Activated CD4-positive, CD25-positive, alpha-beta regulatory T cell treated with anti-CD3 and anti-CD28 coated beads, Interleukin-2, amount 50 U/mL, for 72 hours (primary cell): ENCODE measurements at places on chromosomes 11 and 22.

- DNase-seq, result no peak
Observed at GRCh38 chr11:46455834-46456233, 64.3 kb upstream of the CHRM4 start.

- DNase-seq, result peak; percentile 67
Observed at GRCh38 chr11:48172818-48173609, 43.6 kb upstream of the OR4B1 start.

- no peak for DNase-seq
Observed at GRCh38 chr22:22721681-22722354, 77.4 kb downstream of the GGTLC2 start.

- DNase-seq, result no peak
Observed at GRCh38 chr22:43317239-43317638, 25.9 kb downstream of the SCUBE1 start.

GRCh38 chr11:66845143-66845875 is 2.1 kb downstream of the RCE1 start:
- no peak for DNase-seq

DNA sequence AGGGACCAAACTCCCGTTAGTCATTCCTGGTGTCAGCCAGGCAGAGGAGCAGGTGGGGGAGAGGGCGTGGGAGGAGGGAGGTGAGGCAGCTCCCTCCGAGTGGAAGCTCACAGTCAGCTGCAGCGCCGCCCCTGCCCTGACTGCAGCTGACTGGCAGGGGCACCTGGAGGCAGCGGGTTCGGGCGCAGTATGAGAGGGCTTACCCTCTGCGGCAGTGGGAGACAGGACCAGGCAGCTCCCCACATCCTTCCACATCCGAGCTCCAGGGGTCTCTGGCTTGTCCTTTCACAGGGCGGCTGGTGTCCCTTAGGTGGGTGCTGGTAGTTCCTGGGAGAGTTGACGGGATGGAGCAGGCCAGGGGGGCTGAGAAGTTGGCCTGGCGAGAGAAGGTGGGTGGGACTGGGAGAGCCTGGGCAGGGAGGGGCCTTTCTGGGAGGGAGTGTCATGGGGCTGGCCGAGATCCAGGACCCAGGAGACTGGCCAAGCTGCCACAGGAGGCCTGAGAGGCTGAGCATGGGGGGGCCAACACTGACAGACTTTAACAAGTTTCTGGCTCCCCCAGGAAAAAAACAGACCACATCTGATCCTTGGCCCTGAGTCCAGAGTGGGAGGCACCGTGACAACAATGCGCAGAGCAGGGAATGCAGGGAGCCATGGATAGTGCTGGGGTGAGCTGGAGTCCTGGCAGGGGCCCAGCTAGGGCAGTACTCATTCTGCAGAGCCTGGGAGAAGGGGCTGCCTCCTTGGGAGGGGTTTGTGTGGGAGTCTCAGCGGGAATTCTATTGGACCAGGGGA is 4.9 kb downstream of the ADORA2A start:
- DNase-seq, result no peak

GRCh38 chr11:67632175-67632981 is 2.6 kb upstream of the NUDT8 start:
- DNase-seq, result no peak

GRCh38 chr11:75969626-75970308 is 154.8 kb downstream of the UVRAG start:
- no peak for DNase-seq

GRCh38 chr22:50438305-50439275 is 36.2 kb downstream of the SBF1 start:
- no peak for DNase-seq

DNA sequence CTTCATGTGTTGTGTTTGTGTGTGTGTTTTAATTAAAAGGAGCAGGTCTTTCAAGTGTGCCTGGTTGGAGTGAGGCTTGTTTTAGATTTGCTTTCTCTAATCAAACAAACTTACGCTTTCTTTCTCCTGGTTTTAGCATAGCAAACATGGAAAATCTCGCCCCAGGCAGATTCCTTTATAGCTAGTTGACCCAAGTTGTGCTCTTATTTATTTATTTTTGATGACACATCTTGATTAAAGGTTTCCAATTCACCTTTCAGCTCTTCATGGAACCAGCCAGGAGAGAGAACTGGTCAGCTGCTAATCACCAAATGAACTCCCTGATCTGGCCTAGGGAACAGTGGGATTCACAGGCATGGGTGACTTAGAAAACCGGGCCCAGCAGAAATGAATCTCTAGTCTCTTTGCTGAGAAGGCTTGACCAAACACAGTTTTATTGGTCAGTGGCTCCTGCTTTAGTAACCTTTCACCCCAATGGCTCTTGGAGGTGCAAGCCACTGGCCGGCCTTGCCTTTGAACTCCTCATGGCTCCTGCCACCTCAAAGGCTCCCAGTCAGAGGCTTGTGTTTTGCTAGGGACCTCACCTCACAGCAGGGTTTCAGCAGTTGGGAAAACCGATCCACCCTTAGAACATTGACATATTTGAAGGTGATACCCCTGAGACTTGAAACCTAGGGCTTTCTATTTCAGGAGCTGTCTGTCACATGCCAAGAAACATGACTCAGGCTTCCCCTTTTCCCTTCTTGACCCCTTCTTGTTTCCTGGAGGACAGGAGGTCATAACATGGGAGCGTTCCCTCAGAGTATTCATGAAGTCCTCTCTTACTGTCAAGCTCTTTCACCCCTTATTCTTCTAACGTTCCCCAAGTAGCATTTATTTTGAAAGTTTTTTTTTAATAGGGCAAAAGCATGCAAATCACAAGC is 48.8 kb downstream of the EXT2 start:
- DNase-seq, result no peak

DNA sequence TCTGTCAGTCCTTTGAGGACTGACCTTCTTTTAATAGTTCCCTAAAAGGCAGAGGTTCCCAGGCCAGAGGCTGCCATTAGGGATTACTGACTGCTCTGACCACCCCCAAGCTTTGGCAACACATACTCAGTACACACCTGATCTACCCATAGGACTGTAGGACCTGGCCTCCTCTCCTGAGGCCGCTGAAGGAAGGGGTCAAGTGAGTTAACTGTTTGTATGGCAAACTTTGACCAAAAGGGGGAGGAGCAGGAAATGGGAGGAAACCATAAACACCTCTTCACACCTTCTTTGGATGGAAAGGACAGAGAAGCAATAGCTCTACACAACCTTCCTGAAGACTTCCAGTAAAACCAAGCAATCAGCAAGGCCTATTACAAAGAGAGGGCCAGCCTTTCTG is 104.0 kb downstream of the APOL5 start:
- DNase-seq, result no peak

GRCh38 chr11:30617762-30618161 is 31.6 kb upstream of the MPPED2 start:
- no peak for DNase-seq

DNA sequence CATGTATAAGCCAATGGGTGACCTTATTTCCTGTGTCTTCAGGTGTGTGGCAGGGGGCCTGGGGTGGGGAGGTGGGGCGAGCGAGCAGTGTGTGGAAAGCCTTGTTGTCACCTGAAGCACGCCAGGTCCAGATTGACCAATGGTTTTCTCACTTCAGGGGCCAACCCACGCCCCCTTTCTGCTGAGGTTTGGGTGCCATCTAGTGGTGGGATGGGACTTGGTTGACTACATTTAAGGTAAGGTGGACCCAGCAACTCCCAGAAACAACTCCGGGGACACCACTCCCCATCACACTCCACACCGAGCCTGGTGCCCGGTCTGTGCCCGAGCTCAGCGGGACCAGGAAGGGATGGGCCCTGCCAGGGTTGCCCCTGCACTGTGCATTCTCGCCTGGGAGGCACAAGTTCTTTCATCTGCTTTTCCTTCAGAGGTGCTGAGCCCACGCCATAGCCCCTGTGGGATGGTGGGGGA is 40.0 kb downstream of the TPCN2 start:
- peak; percentile 48 for DNase-seq

- no peak for DNase-seq
Observed at GRCh38 chr11:22668005-22668796, 1.8 kb downstream of the GAS2 start.

- DNase-seq, result no peak
Observed at GRCh38 chr11:134291196-134291595, 15.0 kb downstream of the GLB1L3 start.

DNA sequence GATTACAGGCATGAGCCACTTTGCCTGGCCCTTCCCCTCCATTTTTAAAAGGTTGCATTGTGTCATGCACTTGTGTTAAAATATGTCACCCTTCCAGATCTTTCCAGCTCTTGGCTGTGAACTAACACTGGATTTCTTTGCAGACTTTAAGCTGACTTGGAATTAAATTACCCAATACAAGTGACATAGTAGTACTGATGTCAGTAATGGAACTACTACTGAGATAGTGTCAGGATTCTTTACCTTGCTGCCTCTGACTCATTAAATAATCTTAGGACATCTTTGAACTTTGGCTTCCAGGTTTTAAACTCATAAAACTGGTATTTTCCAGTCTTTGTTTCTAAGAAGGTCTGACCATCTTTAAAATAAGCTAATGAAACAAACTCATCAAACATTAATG is 51.8 kb upstream of the OR4B1 start:
- no peak for DNase-seq

- no peak for DNase-seq
Observed at GRCh38 chr11:68430801-68431200, 29.8 kb upstream of the PPP6R3 start.

- no peak for DNase-seq
Observed at GRCh38 chr11:67628710-67629385, 889 bp downstream of the NUDT8 start.

GRCh38 chr11:25200925-25201324 is 704.1 kb downstream of the LUZP2 start:
- no peak for DNase-seq

DNA sequence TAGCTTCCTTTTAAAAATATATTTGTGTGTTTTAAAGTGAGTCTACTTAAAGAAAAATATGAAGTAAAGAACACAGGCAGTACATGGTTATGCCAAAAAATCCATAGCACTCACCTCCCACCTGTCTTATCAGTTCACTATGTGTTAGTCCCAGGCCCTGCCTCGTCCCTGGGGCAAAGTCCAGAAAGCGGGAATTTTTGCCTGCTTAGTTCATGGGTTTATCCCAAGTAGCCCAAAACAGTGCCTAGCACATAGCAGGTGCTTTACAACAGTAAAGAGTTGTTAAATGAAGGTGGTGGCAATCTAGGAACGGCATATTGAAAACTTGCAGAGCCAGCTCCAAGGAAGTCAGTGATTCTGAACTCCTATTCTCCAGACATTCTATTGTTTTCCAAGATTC is 154.0 kb downstream of the MN1 start:
- DNase-seq, result no peak

DNA sequence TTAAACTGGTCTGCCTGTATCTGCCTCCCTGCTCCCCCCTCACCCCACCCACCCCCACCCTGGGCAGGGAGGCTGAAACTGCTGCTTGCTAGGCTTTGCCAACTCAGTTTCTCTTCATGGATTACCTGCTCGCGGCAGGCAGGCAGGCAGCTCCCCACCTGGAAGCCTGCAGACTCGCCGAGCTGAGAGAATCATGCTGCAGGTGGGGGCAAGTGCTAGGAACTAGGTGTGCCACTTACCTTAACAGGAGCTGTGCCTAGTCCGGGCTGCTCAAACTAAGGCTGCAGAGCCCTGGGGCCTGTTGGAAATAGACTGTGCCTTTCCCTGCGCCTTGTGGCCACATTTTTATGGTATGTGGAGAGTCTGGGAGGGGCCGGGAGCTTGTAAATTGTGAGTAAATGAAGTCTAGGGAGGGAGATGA is 30.3 kb downstream of the MARK2 start:
- DNase-seq, result no peak

GRCh38 chr11:12003815-12004214 is 4.6 kb downstream of the DKK3 start:
- no peak for DNase-seq

DNA sequence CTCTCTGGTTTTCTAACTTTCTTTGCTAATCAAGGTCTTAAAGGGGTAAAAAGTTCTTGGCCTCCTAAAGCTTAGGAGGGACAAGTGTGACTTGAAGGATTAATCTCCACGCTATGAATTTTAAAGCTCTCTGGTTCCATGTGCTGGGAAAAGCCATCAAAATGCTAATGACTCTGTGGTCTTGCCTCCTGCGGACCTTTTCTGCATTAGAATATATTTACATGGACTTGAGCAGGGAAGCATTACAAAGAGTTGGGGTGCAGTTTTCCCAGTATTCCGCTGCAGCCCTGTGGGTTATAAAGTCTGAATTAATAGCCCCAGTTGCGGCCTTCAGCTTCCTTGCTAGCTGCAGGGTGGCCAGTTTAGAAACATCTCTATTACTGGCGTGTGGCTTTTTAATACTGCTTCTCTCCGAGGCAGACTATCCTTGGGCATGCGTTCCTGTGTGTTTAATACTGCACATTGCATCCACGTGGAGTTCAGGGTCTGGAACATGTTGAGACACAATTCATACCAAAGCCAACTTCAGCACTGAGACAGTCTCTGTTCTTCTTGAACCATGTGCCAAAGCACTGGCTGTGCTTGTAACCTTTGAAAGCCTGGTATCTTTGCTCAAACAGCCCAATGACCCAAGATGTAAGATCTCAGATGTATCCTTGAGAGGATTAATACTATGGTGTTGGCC is 27.3 kb downstream of the TSPAN18 start:
- no peak for DNase-seq

- no peak for DNase-seq
Observed at GRCh38 chr11:134668076-134668475, 256.0 kb upstream of the B3GAT1 start.

- DNase-seq, result no peak
Observed at GRCh38 chr22:30294066-30294465, 4.8 kb upstream of the CASTOR1 start.

DNA sequence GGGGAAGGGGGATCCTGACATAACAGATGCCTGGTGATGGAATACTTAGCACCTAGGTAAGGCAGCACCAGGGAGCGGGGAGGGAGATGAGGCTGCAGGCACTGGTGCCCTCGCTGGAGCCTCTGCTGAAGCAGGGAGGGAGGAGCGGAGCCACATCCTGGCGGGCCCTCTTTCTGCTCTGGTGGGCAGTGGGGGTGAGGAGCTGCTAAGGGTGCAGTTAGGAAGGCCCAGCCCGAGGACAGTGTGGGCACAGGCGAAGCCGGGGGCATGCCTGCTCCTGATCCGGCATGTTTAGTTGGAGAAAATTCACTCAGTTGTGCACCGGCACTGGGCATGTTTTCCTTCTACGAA is 83.9 kb downstream of the MED15 start:
- DNase-seq, result no peak

DNA sequence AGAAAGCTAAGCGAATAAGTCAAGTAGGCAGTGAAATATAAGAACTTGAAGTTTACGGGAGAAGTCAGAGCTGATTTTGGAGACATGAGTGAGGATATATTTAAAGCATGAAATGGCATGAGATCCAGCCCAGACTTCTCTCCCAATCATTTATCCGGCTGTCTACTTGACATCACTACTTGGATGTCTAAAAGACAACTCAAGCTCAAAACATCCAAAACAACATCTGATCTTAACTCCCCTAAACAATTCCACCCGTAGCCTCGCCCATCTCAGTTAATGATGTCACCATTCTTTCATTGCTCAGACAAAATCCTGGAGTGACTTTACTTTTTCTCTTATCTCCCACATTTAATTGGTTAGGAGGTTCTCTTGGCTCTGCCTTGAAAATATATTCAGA is 44.5 kb downstream of the WEE1 start:
- DNase-seq, result no peak

- DNase-seq, result no peak
Observed at GRCh38 chr11:92826136-92826535, 143.3 kb upstream of the MTNR1B start.

GRCh38 chr11:110529043-110529442 is 99.3 kb downstream of the FDX1 start:
- DNase-seq, result no peak
